ENCODE measurements at places on chromosomes 1 and 21.

DNA sequence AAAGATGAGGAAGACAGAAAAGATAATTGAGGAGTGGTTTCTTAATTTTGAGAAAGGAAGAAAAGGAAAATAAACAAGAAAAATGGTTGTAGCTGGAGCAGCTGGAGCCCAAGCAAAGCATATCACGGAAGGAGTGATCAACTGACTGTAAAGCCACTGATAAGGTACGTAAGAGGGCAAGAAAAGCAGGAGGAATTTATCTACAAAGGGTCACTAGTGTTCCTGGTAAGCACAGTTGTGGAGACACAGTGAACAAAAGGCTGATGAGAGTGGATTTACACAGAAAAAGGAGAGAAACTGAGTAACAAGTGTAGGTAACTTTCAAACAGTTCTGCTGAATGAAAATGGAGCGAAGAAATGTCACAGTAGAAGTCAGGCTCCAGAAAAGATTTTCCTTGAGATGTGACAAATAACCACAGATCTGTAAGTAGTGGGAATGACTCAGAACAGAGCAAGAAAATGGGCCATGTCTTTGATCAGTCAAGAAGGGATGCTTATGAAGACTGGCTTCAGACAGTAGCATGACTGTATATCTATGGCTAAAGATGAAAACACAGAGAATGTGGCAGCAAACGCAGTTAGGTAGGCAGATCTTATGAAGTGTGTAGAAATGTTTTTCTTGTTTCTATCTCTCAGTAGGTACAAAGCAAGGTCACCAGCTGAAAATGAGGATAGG lies 45.6 kb upstream of the RBM34 start:
- DNase-seq = no peak

GRCh38 chr1:198291036-198291435 lies 134.2 kb downstream of the NEK7 start:
- no peak for DNase-seq

GRCh38 chr1:29381426-29381825 lies 145.1 kb downstream of the PTPRU start:
- no peak for DNase-seq

DNA sequence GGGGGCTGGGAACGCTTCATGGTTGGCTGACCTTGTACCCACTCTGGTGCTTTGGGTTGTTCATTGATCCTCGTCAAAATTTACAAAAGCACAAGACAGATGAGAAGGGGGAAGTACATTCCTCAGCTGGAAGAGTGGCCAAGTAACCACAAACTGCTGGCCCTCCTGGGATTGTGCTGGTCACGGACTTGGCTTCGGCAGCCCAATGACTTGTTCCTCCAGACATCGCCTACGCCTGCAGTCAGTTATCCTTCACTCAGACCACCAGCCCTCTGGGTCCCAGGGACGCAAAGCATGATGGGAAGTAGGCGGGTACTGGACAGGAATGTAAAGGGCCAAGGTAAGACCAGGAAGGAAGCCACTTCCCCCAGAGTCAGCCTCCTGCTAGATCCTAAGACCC lies 53.1 kb downstream of the LMX1A start:
- DNase-seq = no peak

GRCh38 chr1:14259191-14259757 lies 339.2 kb upstream of the KAZN start:
- DNase-seq = no peak

DNA sequence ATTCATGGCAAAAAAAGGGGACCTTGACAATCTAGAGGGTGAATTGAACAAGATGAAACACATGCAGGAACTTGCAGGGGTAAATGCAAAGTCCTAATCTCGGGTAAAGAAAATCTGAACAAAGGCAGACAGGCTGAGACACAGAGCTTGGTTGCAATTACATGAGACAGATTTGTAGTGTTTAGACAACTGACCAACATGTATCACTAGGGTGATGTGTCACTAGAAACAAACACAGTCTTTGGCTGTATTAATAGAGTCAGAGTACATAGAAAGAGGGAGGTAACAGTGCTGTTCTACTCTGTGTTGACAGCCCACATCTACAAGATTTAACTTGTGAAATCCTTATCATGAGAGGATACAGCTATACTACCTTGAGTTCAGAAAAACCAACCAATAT lies 78.1 kb upstream of the GRIK3 start:
- DNase-seq = no peak

DNA sequence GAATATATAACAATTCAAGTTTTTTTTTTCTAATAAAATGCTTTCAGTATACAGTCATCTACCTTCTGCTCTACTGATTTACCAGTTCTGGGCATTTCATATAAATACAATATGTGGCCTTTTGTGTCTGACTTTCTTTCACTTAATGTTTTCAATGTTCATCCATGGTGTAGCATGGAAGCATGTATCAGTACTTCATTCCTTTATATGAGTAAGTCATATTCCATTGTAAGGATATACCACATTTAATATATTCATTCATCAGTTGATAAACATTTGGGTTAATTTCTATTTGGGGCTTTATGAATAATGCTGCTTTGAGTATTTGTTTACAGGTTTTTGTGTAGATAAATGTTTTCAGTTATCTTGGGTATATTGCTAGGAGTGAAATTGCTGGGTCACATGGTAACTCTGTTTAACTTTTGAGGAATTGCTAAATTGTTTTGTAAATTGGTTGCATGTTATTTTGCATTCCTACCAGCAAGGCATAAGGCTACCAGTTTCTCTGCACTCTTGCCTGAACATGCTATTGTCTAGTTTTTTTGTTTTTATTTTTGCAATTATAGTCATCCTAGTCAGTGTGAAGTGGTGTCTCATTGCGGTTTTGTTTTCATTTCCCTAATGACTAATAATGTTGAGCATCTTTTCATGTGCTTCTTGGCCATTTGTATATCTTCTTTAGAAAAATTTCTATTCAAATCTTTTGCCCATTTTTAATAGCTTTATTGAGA lies 206.1 kb downstream of the TM2D1 start:
- no peak for DNase-seq

- no peak for DNase-seq
These were observed 5.9 kb upstream of the LHX9 start for GRCh38 chr1:197911111-197911856.

- DNase-seq = no peak
These were observed 66.6 kb downstream of the MTR start for GRCh38 chr1:236861560-236862218.

DNA sequence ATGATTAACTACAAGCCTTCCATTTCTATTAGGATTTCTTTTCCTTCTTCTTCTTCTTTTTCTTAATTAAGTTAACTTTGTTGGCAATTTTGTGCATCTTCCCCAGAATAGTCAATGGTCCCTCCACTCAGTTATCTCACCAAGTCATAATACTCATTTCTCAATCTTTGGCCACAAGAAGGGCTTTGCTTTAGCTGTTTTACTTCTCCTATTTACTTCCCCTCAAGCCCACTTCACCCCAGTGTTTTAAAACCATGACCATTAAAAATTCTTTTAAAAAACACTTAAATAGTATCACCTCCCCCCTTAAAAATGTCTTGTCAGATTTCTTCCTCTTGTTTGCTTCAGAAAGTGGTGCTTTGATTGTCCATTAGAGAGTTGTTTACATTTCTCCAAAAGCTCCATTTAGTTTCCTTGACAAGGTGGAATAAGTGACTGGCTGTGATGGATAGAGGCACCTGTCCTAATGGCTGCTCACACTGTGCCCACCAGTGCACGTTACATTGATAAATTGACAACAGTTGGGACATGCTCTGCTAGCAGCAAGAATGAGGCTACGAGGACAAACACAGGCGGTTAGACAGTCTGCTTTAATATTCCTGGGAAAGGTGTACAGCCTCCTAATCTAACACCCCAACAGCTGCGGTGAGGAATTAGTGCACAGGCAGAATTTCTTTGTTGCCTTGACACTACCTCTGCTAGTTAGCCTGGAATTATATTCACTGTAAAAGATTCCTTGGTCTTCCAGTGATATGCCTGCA lies 354.7 kb downstream of the LMO4 start:
- DNase-seq = no peak

- no peak for DNase-seq
These were observed 21.5 kb upstream of the MTARC2 start for GRCh38 chr1:220726634-220727033.

- peak; percentile 23 for DNase-seq
These were observed 612.9 kb downstream of the PTPRU start for GRCh38 chr1:29849038-29849750.

DNA sequence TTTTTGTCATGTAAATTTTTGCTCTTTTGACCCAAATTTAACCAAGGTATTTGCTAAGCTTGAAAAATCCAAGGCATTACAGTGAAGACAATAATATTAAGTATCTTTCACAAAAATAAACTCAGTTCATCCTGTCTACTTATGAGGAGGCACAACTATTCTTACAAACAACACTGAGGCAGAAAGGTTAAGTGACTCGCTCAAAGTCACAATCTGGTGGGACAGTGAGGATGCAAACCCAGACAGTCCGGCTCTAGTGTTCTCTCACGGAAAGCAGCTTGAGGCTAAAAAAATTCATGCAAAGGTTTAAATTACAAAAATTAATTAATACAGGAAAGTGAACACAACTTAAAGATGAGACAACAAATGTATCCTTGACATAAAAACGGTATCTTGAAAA lies 125.3 kb downstream of the SIPA1L2 start:
- DNase-seq = no peak

DNA sequence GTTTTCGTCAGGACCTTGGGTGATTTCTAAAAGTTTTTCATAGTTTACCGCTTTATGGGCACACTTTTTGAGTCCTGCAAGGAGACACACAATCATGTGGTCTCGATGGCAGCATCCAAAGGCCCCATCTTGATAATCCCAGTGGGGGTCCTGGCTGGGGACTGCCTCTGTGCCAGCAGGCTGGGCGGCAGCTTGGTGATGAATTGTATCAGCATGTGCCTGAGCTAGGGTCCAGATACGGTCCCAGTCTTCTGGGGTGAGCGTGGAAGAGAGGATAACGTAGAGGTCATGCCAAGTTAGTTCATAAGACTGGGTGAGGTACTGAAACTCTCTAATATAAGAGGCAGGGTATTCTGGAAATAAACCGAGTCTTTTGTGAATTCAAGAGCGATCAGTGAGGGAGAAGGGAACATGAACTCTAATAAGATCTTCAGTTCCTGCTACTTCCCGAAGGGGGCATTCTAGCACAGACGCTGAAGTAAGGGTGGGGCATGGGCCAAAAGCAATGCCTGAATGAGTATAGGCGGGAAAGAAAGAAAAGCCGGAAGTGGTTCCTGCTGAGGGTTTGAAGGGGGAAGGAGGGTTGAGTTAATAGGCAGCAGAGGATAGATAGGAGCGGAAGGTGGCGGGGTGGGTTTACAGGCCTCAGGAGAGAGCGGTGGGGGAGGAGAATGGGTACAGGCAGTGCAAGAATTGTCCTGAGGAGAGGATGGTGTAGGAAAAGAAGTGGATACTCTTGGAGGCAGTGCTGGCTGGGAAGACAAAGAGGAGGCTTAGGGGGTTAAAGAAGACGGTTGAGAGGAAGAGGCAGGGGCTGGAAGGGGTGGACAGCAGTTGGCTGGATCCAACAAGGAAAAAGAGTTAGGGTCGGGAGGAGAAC lies 1.6 kb downstream of the ERVH48-1 start:
- peak; percentile 78 for DNase-seq

- no peak for DNase-seq
These were observed 632 bp downstream of the TMEM79 start for GRCh38 chr1:156284757-156285156.

GRCh38 chr1:79353224-79353623 lies 346.7 kb upstream of the ADGRL4 start:
- DNase-seq = peak; percentile 3
